ENCODE measurements at places on chromosomes 5 and 9.

DNA sequence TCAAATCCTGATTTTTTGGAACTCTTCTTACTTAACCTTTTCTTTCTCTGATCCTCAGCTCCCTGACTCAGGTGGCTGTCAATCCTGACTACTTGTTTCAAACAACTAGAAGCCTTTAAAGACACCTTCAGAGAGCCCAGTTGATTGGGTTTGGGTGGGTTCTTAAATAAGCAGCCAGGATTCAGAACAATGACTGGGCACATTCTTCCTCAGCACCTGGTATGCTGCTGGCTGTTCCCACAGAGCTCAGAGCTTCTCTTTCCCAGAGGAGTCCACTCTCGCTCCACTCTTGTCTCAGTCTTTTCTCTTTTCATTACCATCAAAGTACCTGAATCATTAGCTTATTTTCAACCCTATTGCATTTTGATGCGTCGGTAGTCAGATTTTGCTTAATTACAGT lies 22.5 kb downstream of the PCSK5 start:
- DNase-seq, result no peak

DNA sequence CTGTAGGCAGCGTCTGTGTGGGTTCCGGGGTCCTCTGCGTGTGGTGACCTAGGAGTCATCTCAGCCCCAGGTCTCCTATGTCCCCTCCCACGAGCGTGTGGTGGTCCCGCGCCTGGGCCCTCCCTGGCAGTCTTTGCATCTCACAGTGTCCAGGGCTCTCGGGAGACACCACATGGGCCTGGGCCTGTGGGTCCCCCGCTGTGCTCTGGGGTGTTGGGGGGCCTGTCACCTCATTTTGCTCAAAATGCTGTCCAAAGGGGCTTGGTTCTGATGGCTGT lies 27.1 kb downstream of the CEP72 start:
- DNase-seq, result no peak

GRCh38 chr9:86356871-86357866 lies 3.0 kb upstream of the TUT7 start:
- DNase-seq, result peak; percentile 37

GRCh38 chr9:118522093-118523028 lies 818.2 kb downstream of the TLR4 start:
- peak; percentile 30 for DNase-seq

- no peak for DNase-seq
Observed at GRCh38 chr9:128092199-128092977, 24.4 kb downstream of the SLC25A25 start.

- DNase-seq, result no peak
Observed at GRCh38 chr9:91746357-91746756, 203.7 kb downstream of the ROR2 start.

- DNase-seq, result no peak
Observed at GRCh38 chr9:128494108-128494745, 10.3 kb upstream of the GLE1 start.

GRCh38 chr9:13778631-13779030 lies 499.1 kb upstream of the MPDZ start:
- no peak for DNase-seq

DNA sequence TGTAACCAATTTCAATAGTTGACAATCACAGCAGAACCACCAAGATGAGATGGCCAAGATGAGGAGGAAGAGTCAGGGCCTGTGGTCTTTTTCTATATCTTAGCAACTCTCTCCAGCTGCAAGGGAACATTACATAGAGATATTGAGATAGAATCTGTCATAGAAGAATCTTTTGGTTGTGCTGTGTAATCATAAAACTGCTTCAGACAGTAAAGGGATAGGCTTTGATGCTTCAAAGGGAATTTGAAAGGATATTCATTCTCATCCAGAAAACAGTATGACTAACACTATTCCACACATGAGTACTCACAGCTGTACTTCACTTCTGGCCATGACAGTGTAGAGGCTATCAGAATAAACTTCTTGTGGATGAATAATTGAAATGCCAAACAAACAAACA lies 145.9 kb downstream of the YIPF5 start:
- no peak for DNase-seq

DNA sequence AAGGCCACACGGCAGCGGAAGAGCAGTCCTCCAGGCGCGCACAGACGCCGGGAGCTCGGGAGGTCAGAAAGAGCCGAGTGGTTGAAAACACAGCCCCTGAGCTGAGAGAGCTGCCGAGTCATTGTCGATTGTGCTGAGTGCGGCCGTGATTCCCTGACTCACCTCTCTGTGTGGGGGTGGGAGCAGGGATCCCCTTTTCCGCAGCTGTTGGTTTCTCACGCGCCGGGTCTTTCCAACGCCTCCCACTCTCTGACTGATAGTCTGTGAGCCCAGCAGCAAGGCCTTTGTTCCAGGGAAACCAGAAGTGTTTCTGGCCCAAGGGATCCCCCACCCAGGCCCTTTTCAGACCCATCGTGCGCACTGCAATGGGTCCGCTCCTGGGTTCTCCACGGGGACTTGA lies 97.3 kb downstream of the MRPL36 start:
- DNase-seq, result no peak

DNA sequence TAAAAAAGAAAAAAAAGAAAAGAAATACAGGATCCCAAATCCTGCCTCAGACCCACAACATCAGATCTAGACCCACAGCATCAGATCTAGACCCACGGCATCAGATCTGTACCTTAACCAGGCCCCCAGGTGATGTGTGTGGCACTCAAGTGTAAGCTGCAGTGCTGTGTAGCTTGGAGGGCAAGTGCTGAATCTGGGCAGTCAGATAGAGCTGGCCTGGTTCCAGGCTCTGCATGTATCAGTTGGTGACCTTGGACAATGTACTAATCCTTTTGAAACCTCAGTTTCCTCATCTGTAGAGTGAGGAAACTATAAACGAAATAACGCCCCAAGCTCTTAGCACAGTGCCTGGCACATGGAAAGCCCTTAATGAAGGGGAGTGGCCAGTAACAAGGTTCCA lies 16.7 kb downstream of the COL15A1 start:
- no peak for DNase-seq

DNA sequence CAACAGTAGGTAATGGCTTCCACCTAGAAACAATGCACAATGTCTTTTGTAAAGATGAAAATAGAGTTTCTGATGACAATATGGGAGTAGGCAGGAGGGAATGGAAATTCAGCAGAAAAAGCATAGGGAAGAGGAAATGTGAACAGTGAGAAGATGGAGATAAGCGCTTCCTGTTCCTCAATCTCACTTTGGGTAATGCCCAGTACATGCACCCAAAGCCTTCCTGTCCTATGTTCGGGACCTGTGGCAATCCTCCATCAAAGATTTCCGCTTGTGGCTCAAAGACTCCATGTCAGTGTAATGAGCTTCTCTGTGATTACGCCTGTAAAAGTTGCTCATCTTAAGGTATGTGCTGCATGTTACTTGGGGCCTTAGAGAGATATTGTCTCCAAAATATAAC lies 2.7 kb downstream of the UGT3A1 start:
- DNase-seq, result no peak

DNA sequence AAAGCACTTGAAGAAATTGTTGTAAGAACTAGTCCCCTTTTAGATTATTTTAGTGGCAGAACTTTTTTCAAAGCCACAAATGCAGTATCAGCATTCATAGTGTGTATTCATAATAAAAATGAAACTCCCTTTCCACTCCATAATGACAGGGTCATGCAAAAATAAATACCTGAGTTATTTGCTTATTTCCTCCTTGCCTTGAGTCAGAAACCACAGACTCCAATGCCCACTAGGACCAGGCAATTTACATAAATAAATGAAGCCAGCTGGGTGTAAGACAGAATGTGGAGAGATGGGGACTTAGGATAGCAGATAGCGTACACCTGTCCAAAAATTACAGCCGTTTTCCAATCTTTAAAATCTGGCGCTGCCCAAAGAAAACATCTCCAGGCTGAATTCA lies 417.8 kb downstream of the TMEM161B start:
- DNase-seq, result no peak

GRCh38 chr5:149489605-149490037 lies 61.6 kb downstream of the CSNK1A1 start:
- DNase-seq, result no peak

- DNase-seq, result no peak
Observed at GRCh38 chr9:38003946-38004808, 64.8 kb downstream of the SHB start.

DNA sequence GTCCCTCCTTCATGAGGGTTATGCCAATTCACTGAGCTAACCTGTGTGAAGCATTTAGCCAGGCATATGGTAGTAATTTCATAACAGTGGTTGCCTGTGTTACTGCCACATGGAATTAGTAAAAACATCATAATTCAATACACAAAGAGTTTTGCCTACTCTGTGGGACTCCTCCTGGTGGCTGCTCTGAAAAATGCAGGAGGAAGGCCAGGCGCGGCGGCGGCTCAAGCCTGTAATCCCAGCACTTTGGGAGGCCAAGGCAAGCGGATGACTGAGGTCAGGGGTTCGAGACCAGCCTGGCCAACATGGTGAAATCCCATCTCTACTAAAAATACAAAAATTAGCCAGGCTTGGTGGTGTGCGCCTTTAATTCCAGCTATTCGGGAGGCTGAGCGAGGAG lies 547.3 kb downstream of the CDK5RAP2 start:
- no peak for DNase-seq

DNA sequence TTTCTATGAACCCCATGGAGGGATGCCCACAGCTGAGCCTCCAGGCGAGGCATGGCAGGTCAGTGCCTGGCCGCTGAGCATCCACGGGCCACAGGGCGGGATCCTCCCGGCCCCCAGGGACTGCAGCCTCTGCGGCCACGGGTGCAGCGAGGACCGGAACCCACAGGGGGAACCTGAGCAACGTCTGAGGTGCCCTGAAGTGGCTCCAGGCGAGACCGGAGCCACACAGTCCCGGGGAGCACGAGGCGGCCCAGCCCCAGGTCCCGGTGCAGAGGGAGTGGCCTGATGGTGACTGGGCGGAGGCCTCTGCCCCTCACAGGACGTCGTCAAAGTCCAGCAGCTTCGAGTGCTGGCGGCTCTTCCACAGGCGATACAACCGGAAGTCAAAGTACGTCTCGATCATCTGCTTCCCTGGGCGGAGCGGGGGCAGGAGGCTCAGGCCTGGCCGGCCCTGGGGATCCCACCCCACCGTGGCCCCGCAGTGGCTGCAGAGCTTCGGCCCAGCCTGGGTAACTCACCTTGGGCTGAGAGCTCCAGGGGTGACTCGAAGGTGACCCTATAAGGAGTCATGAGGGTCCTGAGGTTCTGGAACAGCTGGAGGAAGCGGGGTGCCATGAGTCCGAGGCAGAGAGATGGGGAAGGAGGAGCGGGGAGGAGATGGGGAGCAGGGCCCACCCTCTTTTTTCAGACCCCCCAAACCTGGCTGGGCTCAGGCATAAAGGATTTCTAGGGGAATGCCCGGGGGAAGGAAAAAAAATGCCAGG lies 8.1 kb upstream of the ENTPD8 start:
- DNase-seq, result no peak

DNA sequence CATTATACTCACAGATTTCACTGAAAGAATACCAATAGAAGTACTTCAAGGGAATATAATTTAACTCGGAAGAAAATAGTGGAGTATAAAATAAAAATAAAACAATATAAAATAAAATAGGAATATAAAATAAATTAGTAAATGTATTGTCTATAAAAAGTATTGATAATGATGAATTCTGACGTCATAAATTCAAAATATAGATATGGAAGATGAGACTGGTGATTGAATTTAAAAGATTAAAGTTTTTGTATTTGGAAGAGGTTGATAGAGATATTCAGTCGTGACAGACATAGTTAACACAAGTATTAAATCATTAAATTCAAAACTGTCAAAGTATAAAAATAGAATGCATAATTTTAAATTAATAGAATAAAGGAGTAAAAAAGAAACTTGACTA lies 964.9 kb upstream of the C9orf72 start:
- no peak for DNase-seq

DNA sequence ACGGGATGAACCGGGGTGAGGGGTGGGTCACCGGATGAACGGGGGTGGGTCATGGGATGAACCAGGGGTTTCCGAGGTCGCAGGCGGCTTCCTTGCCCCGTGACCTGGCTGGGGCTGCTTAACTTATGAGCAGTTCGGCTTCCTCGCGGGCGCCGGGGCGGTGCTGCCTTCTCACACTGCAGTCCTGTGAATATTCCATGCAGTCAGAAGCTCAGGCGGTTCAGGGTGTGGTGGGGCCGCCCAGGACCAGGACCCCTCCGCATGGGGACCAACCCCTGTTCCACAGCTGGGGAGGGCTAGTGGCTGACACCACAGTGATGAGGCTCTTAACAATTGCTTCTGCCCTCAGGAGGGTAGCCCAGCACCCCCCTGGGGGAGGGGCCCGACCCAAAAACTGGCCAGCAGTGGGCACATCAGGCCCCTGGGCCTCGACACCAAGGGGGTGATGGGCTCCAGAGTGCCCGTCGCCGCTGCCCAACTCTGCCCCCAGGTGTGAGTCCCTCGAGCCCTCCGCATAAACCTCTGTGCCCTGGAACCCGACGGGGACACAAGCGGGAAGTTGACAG lies 30.9 kb upstream of the SLC9A3 start:
- no peak for DNase-seq

GRCh38 chr5:154244476-154244875 lies 53.9 kb downstream of the GALNT10 start:
- DNase-seq, result no peak

- no peak for DNase-seq
Observed at GRCh38 chr5:123545506-123545905, 33.5 kb downstream of the CSNK1G3 start.

GRCh38 chr5:177302354-177303110 lies 987 bp downstream of the RAB24 start:
- peak; percentile 49 for DNase-seq

DNA sequence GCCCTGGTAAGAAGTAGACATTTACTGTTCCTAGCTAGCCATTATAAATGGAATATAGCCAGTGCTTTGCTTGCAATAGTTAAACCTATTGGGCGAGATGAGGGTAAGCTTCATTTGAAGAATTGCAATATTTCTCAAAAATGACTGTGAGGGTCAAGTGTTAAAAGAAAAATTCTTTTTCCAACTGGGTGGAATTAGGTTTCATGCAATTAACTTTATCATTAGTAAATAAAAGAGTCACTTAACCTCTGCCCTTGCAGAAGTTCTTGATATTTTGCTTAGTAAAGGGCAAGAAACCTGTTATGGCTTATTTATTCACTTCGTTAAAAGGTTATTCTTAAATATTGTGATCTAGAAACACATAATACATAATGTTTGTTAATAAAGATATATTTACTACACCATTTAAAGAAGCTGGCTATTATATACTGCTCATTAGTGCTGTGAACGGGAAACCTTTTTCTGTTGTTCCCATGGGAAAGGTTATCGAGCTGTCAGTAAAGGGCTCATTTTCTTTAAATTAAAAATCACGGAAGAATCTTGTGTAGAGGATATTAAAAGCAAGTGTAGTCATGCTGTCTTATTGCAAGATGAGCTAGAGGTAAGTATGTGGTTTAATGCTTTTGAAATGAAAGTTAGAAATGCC lies 370.5 kb downstream of the CSNK1G3 start:
- no peak for DNase-seq

DNA sequence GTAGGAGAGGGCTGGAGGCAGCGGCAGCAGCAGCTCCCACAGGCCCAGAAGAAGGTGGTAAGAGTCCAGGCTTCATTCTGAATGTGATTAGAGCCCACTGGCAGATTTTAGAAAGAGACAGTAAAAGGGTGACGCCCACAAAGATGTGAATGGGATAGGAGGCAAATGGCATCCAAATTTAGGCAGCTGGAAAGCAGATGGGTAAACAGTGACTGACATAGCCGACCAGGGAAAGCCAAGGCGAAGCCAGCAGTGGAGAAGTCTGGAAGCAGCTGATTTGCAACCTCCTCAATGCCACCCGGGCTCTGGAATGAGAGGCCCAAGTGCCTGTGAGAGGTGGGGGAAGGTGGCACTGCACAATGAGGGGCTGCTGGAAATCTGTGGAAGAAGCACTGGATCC lies 103.3 kb downstream of the C5orf15 start:
- peak; percentile 26 for DNase-seq

- DNase-seq, result no peak
Observed at GRCh38 chr5:100828071-100828897, 74.8 kb downstream of the ST8SIA4 start.

GRCh38 chr9:34956648-34957047 lies 1.4 kb upstream of the PHF24 start:
- no peak for DNase-seq
